ENCODE measurements at places on chromosomes 5 and 9.

GRCh38 chr5:176559683-176560082 lies 10.5 kb downstream of the CDHR2 start:
- DNase-seq: no peak

GRCh38 chr5:4206127-4206526 lies 610.5 kb downstream of the IRX1 start:
- no peak for DNase-seq

- DNase-seq: no peak
These were observed 972.7 kb upstream of the DMAC1 start for GRCh38 chr9:8772302-8772701.

GRCh38 chr5:34686762-34687268 lies 30.7 kb downstream of the RAI14 start:
- no peak for DNase-seq
